ENCODE measurements at places on chromosomes 13 and 19.

DNA sequence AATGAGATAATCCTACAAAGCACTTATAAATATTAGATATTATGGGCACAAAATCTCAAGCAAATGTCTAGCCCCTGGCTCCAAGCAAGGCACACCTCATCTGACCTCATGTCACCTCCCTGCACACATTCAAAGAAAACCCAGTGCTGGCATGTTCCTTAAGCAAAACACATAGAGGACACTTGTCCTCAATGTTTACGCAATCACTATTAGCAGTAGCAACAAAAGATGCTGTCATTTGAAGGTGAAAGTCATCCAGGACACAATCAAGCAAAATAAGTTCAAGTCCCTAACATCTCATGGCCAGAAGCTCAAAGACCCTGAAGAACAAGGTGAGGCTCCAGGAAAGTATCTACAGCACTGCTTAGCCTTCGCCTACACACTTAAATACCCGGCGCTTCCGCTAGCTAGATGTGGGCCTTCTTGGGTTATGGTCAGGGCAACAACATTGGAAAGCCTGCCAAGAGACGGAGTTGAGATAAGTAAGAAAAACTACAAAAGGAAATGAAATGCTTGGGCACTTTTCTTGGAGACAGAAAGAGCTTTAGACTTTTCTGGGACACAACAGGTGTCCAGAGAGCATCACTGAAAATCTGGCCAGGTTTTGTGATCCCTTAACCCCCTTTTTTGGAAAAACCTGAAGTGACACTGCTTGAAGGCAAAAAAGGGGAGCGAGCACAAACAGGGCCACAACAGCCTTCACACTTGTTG, 85.7 kb downstream of the FOXO1 start:
- no peak for DNase-seq

DNA sequence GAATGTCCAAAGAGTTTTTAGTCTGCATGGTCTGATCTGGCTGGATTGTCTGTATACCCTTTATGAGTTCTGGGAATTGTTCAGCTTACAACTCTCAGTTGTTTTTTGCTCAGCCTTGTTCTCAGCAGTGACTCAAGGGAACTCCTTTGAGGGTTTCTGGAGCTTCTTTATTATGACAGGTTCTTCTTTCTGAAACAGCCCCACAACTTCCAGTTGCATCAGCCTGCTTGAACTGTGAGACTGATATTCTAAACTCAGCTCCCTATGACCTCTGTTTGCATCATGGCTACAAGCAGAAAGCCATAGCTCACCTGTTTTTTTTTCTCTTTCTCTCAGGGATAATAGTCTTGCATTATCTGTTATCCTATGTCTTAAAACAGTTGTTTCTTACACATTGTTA, 85.0 kb downstream of the TDRD3 start:
- no peak for DNase-seq

DNA sequence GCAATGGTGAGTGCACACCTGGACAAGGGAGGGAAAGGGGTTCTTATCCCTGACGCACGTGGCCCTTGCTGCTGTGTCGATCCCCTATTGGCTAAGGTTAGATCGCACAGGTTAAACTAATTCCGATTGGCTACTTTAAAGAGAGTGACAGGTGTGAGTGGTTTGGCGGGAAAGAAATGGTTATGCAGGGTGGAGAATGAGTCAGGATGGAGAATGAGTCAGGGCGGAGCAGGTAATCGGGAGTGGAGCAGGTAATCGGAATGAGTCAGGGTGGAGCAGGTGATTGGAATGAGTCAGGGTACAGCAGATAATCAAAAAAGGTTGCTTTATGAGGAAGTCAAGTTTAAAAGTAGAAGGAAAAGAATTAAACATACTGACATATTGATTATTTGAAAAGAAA, 24.4 kb upstream of the SIAH3 start:
- DNase-seq, result no peak

GRCh38 chr19:38684078-38684861, 36.8 kb downstream of the ACTN4 start:
- peak; percentile 85 for DNase-seq

DNA sequence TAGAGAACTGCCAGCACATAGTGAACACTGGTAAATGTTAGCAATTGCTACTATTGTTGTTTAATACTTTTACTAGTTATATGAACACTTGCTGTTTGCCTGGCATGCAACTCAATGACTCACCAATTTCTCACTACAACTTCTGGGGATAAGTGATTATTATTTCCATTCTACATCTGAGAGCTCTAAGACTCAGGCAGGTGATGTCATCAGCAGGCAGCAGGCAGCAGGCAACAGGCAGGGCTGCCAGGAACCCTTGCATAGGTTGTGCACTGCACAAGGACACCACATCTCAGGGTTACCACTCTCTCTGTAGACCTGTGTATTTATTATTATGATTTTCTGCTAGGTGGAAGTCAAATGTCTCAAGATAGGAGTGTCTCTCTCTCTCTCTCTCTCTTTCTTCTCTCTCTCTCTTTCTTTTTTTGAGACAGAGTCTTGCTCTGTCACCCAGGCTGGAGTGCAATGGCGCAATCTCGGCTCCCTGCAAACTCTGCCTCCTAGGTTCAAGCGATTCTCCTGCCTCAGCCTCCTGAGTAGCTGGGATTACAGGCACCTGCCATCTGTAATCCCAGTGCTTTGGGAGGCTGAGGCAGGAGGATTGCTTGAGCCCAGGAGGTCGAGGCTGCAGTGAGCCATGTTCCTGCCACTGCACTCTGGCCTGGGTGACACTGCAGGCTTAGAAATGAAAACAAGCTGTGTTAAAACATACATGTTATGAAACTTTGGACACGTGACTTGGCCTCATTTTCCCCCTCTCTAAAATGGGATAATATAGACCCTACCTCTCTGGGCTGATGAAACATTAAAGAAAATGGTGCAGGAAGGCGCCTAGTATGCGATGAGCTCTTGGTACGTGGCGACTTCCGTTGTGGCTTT, 22.7 kb downstream of the HPN start:
- peak; percentile 41 for DNase-seq

DNA sequence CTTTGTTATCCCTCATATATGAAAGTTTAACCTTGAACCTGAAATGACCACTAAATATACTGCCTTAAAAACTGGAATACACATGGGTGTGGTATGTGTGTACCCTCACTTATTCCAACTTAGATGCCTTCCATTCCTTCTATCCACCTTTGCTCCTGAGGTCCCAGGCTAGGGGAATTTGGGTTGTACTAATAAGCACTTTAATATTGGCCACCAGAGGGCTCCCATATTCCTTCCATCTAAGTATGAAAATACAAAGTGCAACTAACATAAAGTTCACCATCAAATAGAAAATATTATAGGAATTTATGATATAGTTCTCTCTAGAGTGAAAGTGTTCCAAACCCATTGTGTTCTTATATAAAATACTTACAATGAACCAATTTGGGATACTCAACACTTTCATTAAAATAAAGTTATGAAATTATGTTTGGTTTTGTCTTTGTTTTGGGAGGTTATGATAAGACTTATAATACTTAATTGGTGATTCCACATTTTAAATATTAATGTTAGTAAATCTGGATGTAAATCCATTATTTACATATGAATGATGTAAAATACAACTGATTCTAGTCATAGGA, 62.3 kb downstream of the ITGBL1 start:
- peak; percentile 29 for DNase-seq

DNA sequence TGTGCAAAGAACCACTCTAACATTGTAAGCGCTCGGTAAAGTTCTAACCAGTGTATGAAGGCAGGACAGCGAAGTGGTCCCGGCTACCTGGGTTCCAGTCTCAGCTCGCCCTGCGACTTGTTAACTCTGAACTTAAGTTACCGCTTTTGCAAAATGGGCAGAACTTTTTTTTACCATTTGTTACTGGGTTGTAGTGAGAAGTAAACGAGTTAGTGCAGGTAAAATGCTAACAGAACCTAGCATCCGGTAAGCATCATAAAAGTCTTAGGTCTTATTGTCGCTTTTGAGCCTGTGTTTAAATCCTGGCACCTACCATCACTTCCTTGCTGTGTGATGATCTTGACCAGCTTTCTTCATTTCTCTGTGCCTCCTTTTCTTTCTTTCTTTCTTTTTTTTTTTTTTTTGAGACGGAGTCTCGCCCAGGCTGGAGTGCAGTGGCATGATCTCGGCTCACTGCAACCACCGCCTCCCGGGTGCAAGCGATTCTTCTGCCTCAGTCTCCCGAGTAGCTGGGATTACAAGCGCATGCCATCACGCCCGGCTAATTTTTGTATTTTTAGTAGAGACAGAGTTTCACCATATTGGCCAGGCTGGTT, 734 bp upstream of the TRMT1 start:
- DNase-seq, result no peak

- DNase-seq, result no peak
Measured at GRCh38 chr19:32863841-32864240, 5.7 kb downstream of the SLC7A9 start.

- DNase-seq, result no peak
Measured at GRCh38 chr13:74450964-74451363, 316.8 kb upstream of the KLF12 start.

GRCh38 chr13:102367836-102368235, 34.0 kb downstream of the FGF14 start:
- no peak for DNase-seq

DNA sequence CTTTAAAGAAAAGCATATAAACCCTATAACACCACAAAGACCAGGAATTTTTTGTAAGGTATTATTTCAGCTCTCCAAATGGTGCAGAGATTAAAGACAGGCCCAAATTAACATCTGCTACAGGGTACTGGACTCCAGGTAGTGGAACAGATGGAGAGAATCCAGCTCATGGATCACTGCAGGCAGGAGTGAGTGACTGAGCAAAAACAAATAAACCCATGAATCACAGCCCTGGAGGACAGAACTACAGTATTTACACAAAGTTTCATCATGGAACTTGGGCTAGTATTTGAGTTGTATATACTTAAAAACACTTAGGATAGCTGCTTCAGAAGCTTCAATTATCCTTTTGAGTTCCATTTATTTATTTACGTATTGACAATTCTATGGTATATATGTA, 132.8 kb upstream of the SPRY2 start:
- DNase-seq, result no peak

- no peak for DNase-seq
Measured at GRCh38 chr19:1632462-1633268, 19.8 kb downstream of the TCF3 start.

DNA sequence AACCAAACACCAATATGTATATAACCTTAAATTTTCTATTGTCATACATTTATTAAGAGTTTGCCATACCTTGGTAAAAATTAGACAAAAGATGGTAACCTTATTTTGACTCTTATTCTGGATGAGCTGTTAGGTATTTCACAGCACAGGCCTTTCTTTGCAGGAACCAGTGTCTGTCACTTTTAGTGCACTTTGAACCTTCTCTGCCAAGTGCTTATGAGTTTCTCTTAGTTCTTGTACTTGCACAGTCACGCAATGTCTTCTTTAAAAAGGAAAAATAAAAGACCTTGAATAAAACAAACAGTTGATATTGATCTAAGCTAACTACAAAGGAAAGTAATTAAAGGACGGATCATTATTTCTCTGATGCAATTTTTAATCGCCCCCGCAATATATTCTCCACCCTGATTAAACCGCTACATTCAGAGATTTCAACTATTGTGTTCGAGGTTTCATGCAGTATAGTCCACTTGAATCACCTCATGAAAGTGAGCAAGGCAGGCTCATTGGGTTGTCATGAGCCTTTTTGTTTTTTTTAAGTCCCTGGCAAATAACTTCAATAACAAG, 534.5 kb downstream of the KLF5 start:
- no peak for DNase-seq

DNA sequence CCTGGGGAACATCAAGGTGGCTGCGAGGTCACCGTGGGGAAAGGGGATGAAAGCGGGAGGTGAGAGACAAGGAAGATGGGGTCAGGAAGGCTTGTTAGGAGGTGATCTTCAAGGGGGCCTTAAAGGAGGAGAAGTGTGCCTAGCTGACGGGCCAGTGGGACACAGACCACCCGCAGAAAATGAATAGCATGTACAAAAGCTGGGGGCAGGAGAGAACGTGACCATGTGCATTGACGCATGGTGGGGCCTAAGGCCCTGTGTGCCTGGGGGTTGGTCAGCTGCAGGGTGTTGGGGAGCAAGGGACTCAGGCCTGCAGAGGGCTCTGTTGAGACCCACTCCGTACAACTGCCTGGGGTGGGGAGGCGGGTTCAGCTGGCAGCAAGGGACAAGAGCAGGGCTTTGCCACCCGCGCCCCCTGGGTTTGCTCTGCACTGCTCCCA, 5.9 kb downstream of the RAB8A start:
- no peak for DNase-seq

DNA sequence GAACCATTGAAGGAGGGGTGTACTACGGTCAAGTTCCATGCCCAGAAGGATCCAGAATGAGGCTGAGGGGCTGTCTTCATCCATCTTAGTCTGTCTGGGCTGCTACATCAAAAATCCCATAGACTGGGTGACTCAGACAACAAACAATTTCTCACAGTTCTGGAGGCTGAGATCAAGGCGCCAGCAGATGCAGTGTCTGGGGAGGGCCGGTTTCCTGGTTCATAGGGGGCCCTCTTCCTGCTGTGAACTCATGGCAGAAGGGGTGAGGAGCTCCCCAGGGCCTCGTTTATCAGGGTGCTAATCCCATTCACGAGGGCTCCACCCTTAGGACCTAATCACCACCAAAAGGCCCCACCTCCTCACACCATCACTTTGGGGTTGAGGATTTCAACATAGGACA, 14.7 kb upstream of the KCTD15 start:
- DNase-seq, result no peak

- DNase-seq, result peak; percentile 34
Measured at GRCh38 chr19:18594096-18594823, 5.7 kb downstream of the REX1BD start.

DNA sequence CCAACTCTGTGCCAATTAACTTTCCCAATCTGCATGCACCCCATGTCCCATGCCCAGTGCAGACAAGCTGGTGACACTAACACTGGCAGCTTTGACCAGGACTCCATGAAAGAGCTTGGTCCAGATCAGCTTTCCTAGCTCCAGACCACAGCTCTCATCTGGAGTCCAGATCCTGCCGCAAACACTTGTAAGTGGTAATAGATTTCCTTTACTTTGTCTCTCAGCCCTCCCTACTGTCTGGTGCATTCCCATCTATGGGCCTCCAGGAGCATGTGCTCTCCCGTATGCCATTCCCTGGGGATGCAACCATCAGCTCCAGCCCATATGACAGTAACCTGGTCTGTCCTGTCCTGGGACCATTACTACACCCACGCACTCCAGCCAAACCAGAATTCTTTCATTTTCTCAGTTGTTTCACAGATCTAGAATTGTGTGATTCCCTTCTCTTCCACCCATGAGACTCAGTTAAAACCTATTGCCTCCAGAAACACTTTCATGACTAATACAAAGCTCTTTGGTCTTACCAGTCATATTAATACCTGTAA, 4.9 kb upstream of the STARD13 start:
- no peak for DNase-seq

- DNase-seq, result no peak
Measured at GRCh38 chr13:43270130-43270830, 246.9 kb downstream of the DNAJC15 start.

- peak; percentile 36 for DNase-seq
Measured at GRCh38 chr19:28710278-28710677, 502.7 kb downstream of the UQCRFS1 start.

GRCh38 chr19:32415246-32415645, 9.7 kb downstream of the DPY19L3 start:
- DNase-seq, result no peak

- no peak for DNase-seq
Measured at GRCh38 chr13:99217461-99218110, 16.9 kb downstream of the UBAC2 start.
